ENCODE measurements at places on chromosomes 4 and X.
A peak's percentile ranks its signal among the peaks of the same experiment; 100 is the strongest.

- no peak for DNase-seq
Observed at GRCh38 chr4:41587286-41587685, 49.3 kb downstream of the LIMCH1 start.

DNA sequence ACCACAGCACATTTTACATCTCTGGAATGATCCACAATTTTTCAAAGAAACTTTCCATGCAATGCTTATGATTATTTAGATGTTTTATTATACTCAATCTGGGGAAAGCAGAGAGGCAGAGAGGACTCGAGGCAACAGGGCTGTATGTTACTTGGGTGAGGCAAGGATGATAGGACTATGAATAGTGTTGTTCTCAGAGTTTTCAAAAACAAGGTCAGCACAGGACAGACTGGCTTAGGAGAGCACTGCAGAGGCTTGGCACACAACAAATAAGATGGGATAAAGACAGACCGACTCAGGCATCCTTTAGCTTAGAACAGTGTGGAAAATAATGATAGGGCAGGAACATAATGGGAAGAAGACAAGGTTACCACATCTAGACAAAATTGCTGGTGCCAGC lies 65.4 kb downstream of the TMEM150C start:
- no peak for DNase-seq

- no peak for DNase-seq
Observed at GRCh38 chr4:47814618-47815295, 23.1 kb downstream of the CORIN start.

- no peak for DNase-seq
Observed at GRCh38 chr4:90537491-90537890, 410.3 kb downstream of the CCSER1 start.

DNA sequence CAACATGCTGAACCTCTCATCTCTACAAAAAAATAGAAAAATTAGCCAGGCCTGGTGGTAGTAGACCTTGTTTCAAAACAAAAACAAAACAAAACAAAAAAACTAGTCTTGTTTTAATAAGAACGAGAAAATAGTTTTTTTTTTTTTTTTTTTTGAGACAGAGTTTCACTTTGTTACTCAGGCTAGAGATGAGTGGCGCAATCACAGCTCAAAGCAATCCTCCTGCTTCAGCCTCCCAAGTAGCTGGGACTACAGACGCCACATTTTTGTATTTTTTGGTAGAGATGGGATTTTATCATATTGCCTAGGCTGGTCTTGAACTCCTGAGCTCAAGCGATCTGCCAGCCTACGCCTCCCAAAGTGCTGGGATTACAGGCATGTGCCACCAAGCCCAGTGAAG lies 47.7 kb upstream of the UGDH start:
- no peak for DNase-seq

- DNase-seq, result no peak
Observed at GRCh38 chr4:146520896-146521540, 722 bp downstream of the SLC10A7 start.

GRCh38 chr4:79232540-79232939 lies 93.3 kb downstream of the NAA11 start:
- no peak for DNase-seq

GRCh38 chrX:134603806-134604700 lies 54.2 kb downstream of the PLAC1 start:
- no peak for DNase-seq

DNA sequence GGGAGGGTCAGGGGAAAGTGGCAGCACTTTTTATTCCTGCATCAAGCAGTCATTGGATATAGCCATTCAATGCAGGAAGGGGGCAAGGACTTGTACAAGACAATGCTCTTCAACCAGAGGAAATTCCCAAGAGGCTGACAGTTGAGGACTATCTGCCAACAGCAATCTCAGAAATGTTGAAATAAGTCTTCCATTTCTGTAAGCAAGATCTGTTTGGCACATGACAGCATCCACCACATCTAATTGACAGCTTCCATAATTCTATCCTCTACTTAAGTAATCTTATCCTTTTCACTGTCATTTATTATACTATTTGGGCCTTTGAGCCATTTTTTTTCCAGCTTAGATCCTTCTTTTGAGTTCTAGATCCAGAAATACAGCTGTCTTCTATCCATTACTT lies 110.7 kb downstream of the CFAP299 start:
- no peak for DNase-seq

- no peak for DNase-seq
Observed at GRCh38 chr4:78661921-78662521, 110.5 kb downstream of the ANXA3 start.

- no peak for DNase-seq
Observed at GRCh38 chr4:108730579-108730978, 32.3 kb downstream of the ETNPPL start.

- DNase-seq, result no peak
Observed at GRCh38 chr4:24935856-24936255, 23.0 kb upstream of the CCDC149 start.

- DNase-seq, result no peak
Observed at GRCh38 chrX:45743081-45743533, 542.4 kb upstream of the DIPK2B start.

DNA sequence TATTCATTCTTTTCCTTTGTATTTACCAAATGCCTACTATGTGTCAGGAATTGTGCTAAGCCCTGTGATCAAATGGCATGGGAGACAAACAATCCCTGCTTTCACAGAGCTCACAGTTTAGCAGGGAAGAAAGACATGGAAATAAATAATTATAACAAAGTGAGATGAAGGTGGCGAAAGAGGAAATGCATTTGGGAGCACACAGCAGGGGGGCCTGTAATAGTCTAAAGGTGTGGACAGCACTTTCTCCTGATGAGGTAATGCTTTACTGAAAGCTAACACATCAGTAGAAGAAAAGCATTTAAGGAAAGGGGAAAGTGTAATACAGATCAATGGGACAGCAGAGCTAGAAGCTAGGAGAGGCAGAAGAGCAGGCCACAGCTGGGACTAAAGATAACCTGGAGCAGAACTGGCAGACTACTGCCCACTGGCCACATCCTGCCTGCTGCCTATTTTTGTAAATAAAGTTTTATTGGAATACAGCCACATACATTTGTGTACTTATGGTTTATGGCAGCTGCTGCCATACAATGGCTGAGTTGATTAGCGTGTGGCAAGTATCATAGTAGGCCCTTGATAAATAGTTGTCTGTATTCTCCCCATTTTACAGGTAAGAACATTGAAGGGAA lies 67.1 kb upstream of the TAPT1 start:
- DNase-seq, result no peak

- DNase-seq, result no peak
Observed at GRCh38 chr4:23368081-23368697, 521.7 kb downstream of the PPARGC1A start.

DNA sequence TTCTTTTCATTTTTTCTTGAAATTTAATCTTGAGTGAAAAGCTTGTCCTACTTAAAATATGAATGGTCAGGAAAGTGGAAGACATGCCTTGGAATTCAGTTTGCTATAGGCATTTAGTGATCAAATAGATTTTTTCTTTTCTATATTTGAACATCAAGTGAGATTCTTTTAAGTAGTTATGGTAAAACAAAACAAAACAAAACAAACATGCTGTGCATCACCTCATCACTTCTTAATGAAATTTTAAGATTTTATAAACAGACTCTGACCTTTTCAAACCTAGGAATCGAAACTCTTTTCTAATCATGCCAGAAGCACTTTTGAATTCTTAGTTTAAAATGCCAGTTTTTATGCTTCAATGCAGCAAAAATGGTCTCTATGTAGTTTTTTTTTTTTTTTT lies 62.8 kb downstream of the CNKSR2 start:
- no peak for DNase-seq

DNA sequence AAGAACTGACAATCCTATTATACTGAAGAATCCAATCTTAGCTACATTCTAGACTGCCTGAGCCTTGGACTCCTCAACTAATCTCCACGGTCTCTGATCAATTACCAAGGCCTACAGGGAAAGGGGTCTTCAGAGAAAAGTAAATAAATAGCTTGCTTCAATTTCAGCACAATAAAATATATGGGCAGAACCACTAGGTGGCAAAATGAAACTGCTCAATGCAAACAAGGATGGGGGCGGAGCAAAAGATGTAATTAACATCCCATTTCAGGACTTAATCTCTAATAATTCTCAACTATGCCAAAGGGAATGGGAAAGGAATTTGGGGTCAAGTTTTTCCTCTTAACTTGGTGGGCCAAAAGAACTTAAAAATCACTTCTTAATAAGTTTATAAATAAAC lies 78.4 kb upstream of the MAP3K15 start:
- DNase-seq, result peak; percentile 10

DNA sequence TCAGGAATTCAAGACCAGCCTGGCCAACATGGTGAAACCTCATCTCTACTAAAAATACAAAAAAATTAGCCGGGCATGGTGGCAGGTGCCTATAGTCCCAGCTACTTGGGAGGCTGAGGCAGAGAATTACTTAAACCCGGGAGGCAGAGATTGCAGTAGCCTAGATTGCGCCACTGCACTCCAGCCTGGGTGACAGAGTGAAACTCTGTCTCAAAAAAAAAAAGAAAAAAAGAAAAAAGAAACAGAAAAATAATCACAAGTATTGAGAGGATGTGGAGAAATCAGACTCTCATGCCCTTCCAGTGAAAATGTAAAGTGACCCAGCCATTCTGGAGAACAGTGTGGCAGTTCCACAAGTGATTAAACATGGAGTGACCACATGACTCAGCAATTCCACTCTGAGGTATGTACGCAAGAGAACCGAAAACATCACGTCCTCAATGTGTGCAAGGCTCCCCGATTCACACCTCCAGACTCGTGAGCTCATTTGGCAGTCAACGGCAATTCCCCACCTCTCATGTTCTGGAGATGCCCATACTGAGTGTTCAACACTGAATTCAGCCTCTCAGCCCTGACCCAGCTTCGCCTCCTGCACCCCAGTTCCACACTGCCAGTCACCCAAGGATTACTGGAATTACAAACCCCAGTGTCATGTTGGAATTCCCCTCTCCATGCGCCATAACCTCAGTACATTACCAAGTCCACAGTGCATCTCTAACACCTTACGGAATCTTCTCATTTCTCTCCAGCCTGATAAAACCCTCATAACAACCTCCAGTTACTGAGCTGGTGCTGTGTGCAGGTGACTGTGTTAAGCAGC lies 21.1 kb downstream of the ACOX3 start:
- peak; percentile 64 for DNase-seq

GRCh38 chr4:33658971-33659370 lies 2585.3 kb downstream of the ARAP2 start:
- no peak for DNase-seq

DNA sequence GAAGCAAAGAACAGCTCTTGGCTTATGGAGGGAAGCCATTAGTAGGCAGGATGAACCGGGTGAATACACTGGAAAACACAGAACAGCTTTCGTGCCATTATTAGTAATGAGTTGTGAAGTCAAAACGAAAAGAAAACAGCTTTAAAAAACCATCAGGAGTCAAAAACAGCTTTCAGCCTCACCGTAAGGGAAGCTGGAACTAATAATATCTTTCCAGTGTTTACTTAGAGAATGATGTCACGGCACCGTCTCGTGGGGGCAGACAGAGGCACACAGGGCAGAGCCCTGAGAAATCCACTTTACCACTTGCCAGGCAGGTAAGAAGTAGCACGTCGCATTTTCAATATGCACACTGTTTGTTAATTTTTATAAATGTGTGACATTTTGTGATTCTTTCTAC lies 37.9 kb upstream of the HMX1 start:
- no peak for DNase-seq

GRCh38 chr4:118400356-118400755 lies 47.6 kb upstream of the PRSS12 start:
- no peak for DNase-seq

DNA sequence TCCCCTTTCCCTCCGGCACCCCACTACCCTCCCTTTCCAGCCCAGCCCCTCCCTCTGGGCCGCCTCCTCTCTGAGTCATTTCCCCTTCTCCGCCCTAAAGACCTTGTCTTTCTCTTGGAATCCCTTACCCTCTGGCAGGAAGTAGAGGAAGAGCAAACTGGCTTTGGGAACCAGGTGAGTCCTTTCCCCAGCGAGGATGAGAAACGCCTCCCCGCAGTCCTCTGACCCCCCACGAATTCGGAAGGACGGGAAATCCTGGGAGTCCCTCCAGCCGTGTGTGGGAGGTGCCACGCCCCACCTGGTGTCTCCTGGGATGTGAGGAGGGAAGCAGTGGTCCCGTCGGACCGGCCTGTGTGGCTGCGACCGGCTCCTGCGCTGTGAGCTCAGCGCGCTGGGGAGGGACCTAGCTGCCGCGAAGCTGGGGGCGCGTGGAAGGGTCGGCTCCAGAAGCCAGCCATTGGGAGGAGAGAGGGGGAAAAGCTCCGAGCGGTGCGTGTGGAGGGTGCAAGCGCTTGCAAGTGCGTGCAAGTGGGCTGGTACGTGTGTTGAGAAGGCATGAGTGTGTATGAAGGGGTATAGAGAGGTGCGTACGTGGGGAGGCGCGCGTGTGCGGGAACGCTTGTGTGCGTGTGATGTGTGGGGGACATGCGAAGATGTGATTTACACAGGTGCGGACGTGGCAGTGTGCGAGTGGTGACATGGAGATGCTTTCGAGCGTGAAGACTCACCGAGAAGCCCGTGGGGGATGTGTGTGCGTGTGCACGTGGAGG lies 46.3 kb downstream of the TEX13B start:
- no peak for DNase-seq

GRCh38 chrX:149881081-149881711 lies at the start of gene MAGEA8:
MAGEA8 (plus strand) TSS chrX:149881183; CDS start chrX:149884273, 3,090 bp downstream.
- no peak for DNase-seq

DNA sequence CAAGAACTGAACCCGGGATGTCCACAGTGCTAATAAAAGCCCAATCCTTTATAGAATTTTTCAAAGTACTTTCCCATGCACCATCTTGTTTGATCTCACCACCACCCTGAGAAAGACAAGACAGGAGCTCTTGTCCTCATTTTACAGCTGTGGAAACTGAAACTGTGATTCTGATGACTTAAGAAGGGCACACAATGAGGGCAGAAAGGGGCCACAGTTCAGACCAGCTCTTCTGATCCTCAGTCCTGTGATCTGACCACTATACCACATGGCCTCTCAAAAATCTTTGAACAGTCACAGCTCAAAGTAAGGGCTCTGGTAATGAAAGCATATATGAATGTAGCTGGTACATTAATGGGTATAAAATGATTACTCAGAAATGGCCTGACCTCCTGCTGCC lies 127.3 kb upstream of the CPEB2 start:
- DNase-seq, result no peak

GRCh38 chr4:93267747-93268146 lies 560.8 kb upstream of the ATOH1 start:
- no peak for DNase-seq

DNA sequence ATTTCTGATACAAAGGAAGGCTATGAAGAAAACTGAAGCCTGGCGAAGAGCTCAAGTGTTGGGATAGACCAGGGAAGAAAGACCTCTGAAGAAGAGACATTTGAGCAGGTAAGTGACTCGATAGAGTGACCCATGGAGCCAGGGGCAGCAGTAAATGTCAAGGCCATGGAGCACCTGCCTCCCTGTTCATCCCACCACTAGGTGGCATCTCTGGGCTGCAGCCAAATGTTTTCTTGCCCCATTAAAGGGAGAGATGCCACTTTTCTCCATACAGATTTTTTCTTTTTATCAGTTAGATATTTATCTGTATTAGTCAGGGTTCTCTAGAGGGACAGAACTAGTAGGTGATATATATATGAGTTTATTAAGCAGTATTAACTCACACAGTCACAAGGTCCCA lies 4.9 kb upstream of the ZNF81 start:
- peak; percentile 27 for DNase-seq

Measured in stimulated activated CD4-positive, alpha-beta T cell treated with anti-CD3 and anti-CD28 coated beads, TNF-alpha, amount 100 ng/mL, for 48 hours (primary cell).